Ovary (tissue), 10 donors: ENCODE measurements at places on chromosomes 3 and 15. TPM values are rescaled to one million over a fixed set of nuclear protein-coding genes. Genes with fewer than 3 reads are reported as not detected.
A peak's percentile ranks its signal among the peaks of the same experiment; 100 is the strongest.

Gene KLHL40
- total RNA-seq = not detected

- DNase-seq = no peak
Measured at GRCh38 chr3:143060906-143061305, 58.7 kb upstream of the CHST2 start.

Gene A4GNT
- total RNA-seq = not detected

DNA sequence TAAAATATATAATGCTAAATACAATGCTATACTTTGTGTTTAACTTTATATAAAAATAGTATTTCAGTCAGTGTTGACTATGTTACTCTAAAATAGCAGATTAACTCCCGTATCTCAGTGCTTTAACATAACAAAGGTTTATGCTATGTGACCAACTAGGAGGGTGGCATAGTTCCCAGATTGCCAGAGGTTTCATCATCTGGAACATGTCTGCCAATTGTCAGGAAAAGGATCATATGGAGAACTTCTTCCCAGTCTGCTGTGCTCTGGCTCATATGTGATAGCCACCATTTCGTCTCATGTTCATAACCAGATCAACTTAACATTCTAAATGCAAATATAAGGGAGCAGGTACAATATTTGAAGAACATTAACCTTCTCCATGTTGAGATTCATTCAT, 720.2 kb downstream of the MCTP2 start:
- DNase-seq = no peak

Gene CDHR4
- total RNA-seq = 37.7 TPM

DNA sequence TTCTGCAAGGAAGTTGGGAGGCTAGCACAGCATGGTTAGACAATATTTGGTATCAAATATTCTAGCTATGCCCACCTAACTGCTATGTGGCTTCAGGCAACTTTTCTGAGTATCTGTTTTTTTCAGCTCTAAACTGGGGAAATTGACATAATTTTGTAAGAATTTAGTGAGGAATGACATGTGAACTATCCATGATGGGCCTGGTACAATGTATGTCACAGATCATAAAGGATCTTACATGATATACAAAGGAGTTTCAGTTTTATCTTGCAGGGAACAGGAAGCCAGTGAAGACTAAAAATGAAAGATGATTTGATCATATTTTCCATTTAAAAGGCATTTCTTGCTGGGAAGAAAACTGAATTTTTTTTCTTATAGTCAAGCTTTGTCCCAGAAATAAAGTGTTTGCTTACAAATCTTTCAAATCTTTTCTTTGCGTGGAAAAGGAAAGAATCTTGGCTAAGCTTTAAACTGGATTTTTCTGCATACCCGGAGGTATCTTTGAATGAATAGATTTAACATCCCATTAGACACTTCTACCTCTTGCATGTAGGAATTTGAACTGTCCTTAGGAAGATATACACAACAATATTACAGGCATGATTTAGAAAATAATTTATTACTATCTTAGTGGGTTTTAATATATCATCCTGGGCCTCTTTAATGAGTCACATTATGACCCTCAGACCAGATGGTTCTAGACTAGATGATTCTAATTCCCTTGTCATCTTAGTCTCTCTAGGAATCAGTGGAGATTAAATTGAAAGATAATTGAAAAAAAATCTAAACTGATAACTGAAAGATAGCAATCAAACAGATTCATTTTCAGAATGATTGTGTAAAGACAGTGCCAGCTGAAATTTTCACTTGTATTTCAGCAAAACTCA, 436.0 kb upstream of the THBS1 start:
- DNase-seq = no peak

DNA sequence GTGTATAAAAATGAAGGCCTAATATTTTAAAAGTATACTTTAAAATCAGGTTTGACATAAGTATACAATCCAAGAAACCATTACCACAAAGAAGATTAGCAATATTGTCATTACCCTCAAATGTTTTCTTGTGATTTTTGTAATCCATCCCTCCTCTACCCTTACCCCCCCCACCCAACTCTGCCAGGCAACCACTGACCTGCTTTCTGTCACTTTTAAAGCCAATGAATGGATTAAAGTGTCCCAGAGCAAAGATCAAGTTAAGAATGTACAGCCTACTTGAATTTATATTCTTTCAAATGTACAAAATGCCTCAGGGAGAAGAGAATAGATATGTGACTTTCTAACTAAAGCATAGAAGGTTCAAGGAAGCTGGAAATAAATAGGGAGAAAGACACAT, 1038.8 kb upstream of the GBE1 start:
- no peak for DNase-seq

GRCh38 chr15:95894407-95894956, 436.0 kb upstream of the NR2F2 start:
- DNase-seq = no peak

GRCh38 chr3:140093742-140094141, 158.8 kb downstream of the CLSTN2 start:
- peak; percentile 62 for DNase-seq

GRCh38 chr15:70967646-70968045, 75.0 kb downstream of the LRRC49 start:
- DNase-seq = no peak

GRCh38 chr3:177835917-177836316, 638.6 kb upstream of the TBL1XR1 start:
- no peak for DNase-seq

Gene CFAP100
- 1.5 TPM for total RNA-seq

Gene CLRN1
- not detected for total RNA-seq

DNA sequence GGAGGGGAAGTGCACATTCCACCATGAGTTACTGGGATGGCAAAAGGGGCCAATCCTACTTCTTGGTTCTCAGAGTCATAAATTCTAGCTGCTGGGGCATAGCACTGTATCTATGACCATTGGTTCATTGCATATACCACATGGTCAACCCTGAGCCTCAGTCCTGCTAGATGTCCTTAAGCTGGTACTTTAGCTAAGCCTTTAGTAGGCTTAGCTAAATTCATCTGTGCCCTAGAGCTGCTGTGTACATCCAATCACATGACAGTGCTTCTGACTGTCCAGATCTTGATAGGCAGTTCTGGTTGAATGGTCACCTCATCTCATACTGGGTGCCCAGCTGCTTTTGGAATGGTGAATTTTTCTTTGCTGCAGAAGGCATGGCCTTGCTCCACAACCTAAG, 8.2 kb downstream of the NDUFB4 start:
- DNase-seq = no peak

DNA sequence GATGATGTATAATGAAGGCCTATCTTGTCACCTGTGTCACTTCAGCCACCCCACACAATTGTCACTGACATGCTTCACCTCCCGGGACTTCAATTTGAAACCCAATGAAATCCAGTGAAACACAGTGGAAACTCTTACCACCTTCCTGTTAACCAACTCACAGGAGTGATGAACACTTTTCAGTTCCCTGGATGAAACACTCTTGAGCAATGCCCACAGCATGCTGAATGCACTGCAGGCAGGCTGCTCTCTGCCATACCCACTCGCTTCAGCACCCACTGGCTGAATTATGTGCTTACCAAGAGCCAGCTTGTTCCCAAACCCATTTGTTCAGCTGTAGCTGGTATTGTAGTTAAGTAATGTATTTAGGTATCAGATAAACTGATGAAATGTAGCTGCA, 47.0 kb downstream of the MAP2K1 start:
- DNase-seq = no peak

Gene RNU5B-1
- 27.7 TPM for total RNA-seq

DNA sequence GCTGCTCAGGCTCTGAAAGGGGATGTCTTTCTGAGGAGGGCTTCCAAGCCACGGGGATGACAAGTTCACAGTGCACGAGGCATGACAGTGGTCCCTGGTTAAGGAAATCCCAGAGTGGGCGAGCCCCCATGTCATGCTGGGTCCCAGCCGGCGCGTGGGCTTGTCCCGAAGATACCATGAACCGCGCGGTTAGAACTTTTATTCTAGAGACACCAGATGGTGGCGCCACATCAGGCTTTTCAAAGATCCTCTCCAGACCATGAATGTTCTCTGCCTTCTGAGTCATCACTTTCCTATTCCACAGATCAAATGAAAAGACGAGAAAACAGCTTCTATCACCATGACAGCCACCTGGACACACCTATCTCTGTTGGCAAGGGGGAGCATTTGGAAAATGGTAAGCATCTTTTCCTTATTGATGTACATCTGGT, 227.8 kb upstream of the LYSMD4 start:
- no peak for DNase-seq

Gene SELENOS
- 42.7 TPM for total RNA-seq

Gene UROC1
- total RNA-seq = not detected
